ENCODE measurements at places on chromosomes 3 and 15.

GRCh38 chr15:75836959-75837334 lies 6.3 kb upstream of the UBE2Q2 start:
- no peak for DNase-seq

GRCh38 chr15:90009301-90010022 lies 8.3 kb downstream of the ZNF710 start:
- no peak for DNase-seq

DNA sequence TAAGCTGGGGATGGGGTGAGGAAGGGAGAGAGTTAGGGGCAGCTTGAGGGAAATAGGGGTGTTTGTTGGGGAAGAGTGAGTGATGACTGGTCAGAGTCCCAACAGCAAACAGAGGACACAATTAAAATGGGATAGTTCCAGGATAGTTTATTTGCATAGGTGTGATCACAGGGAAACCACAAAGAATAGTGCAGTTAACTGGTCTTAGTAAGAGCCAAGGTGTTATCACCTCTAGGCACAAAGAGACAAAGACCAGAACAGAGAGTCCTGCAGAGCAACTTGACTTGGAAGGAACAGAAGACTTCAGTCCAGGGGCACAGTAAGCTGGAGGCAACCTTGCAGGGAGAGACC lies 42.1 kb upstream of the DLG1 start:
- DNase-seq, result peak; percentile 5

DNA sequence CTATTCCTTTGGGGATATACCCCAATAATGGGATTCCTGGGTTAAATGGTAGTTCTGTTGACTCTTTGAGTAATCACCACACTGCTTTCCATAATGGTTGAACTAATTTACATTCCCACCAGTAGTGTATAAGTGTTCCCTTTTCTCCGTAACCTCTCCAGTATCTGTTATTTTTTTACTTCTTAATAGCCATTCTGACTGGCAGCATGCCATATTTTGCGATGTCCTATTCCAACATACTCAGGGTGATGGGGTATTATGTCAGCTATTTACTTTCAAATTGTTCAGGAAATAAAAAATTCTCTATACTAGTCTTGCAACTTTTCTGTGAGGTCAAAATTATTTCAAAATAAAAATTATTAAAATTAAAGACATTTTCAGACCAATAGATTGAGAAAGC lies 9.1 kb upstream of the PARP14 start:
- no peak for DNase-seq

DNA sequence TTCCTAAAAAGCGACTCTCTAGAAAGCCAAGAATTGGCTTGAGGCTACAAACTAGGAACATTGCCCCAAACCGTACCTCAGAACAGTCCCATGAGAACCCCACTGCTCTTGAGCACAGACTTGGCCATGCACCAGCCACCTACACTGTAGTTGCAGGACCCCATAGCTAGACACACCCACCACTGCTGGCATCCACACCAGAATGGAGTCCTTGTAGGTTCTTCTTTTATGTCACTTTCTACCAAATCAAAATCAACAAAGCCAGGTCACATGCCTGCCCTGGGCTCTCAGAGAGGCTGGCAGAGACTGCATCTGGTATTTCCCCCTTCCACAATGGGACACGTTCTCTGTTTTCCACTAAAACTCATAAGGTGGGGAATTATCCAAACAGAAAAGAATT lies 290.5 kb downstream of the SHOX2 start:
- no peak for DNase-seq

DNA sequence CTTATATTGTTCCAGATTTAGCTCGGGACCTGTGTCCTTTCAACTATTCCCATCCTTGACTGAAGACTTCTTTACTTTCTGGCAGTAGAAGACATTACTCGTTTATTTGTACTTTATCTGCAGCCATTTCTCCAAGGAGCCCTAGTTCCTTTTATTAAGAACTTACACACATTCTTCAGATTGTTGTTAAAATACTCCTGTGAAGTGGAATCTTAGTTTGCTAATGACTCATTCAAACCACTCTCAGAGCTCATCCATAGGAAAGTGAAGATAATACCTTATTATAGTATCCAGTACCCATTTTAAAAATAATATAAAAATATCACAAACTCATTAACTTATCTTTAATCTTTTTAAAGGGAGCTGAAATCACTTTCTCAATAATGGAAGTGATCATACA lies 63.5 kb downstream of the C3orf70 start:
- no peak for DNase-seq

GRCh38 chr15:67843571-67844387 lies 3.9 kb upstream of the RNU6-1 start:
- DNase-seq, result no peak

DNA sequence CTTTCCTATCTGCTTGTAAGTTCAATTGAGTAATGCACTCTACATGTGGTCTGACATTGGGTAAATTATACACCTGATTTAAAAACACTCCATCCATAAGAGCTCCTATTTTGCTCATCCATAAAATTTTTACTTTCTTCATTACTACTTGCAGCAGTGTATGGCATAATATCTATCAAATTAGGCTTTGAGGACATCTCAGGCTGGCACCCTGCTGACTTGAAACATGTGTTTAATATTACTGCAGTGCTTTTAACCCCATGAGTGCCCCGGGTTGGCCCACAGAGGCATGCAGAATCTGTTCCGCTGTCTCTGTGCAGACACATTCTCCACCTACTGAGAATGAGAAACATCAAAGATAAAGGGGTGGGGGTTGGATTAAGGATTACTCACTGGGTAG lies 249.9 kb upstream of the DNAJC19 start:
- no peak for DNase-seq

DNA sequence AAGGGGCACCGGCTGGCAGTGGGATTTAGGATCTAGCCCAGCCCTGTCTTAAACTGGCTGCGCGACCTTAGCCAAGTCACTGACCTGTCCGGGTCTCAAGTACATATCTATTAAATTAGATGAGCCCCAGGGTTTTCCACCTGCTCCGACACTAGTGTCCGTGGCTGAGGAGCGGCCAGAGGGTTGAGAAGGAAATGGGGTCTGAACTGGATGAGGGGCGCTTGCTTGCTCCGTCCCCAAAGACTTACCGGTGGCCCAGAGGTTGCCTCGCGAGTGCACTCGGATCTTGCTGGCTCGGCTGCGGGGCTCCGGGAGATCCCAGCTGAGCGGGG lies 285 bp downstream of the NMB start:
- DNase-seq, result no peak

- DNase-seq, result no peak
Measured at GRCh38 chr15:66290518-66290917, 2.9 kb upstream of the DIS3L start.

- DNase-seq, result no peak
Measured at GRCh38 chr15:97759363-97759762, 201.1 kb upstream of the ARRDC4 start.

DNA sequence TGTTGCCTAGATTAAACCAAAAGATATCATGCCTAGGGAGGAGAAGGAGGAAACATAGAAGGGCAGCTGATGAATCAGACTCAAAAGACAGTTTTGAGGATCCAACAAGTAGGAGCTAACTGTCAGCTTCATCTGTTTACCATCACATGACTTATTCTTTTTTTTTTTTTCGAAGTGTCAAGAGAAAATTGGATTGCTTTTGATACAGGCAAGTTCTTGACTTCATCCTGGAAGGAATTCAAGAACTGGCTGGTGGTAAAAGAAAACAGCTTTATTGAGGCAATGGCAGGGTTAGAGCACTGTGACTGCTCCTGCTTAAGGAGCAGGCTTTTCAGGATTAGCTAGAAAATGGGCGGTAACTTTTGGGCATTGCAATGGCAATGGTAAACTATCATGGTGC lies 227.5 kb upstream of the KCNMB2 start:
- no peak for DNase-seq

DNA sequence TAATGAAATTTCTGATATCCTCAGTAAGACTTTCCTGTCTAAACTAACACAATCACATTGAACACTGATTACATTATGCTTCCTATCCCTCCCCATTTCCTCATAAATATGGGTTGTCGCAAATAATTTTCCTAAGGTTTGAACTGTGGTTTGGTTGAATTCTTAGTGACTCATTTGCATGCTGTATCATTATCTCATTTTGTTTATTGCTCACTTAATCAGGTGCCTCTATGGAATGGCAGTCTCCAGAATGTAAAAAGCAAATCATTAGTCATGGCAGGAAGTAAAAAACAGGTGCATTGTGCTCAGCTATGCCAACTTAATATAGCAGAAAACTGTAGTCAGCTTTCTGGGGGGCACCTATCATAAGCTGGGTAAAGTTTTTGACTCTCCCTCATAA lies 216.0 kb upstream of the ZBTB20 start:
- no peak for DNase-seq

DNA sequence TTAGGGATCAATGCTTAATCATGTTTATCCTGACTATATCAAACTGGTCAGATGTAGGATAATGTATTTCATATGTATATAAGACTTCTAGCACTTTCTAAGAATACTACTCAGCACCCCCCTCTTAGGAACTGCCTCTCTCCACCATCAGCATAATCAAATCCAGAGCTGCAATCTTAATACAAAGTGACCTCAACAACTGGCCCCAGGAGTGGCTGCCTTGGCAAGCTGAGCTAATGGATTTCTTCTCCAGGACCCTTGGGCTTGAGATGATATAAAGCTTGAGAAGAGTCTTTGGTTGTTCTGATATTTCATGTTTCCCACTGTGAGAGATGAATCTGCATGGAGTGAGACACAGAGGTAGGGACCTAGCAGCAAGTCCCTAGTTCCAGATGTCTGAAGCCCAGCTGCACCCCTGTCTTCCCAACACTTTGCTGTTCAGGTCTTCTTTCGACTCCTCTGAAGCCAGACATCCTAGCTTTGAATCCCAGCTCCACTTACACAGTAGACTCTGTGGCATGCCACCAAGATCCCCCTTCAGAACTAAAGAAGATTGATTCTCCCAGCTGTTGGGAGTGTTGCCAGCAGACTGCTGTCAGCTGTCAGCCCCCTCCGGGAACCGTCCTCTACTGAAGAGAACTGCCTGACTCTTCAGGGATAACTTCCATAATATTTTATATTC lies 309.3 kb upstream of the UBE2E2 start:
- DNase-seq, result no peak

- no peak for DNase-seq
Measured at GRCh38 chr3:116057400-116058006, 387.8 kb downstream of the LSAMP start.

GRCh38 chr3:108227131-108227530 lies 4.9 kb upstream of the IFT57 start:
- no peak for DNase-seq

- DNase-seq, result peak; percentile 48
Measured at GRCh38 chr3:12139111-12139511, 19.6 kb downstream of the TIMP4 start.

DNA sequence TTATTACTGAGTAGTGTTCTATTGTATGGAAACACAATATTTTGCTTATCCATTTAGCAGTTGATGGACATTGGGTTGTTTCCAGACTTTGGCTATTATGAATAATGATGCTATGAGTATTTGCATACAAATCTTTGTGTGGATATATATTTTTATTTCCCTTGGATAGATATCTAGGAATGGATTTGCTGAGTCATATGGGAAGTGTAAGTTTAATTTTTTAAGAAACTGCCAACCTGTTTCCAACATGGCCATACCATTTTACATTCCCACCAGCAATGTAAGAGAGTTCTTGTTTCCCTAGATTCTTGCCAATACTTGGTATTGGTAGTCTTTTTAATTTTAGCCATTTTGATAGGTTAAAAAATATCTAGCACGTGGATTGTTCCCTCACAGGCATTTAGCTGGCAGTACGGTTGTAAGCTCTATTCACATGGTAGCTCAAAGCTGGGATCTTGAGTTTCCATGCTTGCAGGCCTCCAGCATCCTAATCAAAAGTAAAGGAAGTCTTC lies 45.7 kb upstream of the TNIK start:
- no peak for DNase-seq

GRCh38 chr15:59866642-59867041 lies 137.5 kb upstream of the FOXB1 start:
- no peak for DNase-seq

- DNase-seq, result no peak
Measured at GRCh38 chr15:34116620-34117019, 14.7 kb downstream of the PGBD4 start.

GRCh38 chr3:112681822-112682325 lies 40.9 kb upstream of the CCDC80 start:
- DNase-seq, result no peak

DNA sequence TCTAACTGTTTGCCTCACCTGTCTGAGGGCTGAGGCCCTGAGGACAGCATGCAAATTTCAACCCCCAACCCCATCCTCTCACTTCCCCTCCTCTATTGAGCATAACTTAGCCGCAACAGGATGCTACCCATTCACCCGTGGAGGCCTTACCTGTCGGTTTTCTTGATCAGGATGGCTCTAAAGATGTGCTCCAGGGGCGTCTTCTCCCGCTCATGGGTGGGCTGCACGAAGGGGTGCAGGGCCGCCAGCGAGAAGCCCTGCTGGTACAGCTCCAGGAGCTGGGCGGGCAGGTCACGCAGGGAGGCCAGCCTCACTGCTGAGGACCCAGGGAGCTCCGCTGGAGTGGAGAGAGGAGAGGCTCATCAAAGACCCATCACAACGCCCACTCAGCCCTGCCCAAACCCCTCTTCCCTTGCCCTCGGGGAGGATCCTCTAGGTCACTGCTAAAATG lies 79.8 kb downstream of the RFTN1 start:
- DNase-seq, result no peak

GRCh38 chr3:66485291-66485968 lies 15.4 kb downstream of the LRIG1 start:
- peak; percentile 33 for DNase-seq

DNA sequence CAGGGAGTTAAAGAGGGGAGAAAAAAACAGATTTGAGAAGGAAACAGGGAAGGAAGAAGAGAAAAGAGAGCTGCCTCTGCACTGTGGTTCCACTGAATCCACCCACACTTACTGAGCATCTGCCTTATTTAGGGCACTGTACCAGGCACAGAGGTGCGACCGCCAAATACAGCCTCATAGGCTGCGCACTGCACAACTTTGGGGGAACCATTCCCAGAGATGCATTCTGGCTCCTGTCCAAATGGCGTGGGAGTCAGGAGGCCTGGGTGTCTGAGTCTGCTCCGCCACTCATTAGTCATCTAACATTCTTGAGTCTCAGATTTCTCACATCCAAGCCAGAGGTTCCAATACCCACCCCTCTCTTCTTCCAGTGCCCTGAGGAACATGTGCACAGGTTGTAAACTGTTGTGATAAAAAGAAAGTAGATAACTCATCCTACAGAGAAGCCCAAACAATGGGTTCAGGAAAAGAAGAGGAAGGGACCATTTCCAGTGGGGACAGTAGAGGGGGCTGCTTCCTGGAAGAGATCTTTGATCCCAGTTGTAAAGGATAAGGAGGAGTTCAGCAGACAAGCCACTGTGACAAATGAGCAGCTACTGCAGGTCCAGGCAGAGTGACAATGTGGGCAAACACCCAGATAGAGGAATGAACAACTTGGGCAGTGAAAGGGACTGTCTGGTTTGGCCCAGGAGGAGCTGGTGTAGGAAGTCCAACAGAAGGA lies 254.6 kb downstream of the UACA start:
- DNase-seq, result no peak

GRCh38 chr3:175294793-175295192 lies 435.7 kb downstream of the NAALADL2 start:
- no peak for DNase-seq

GRCh38 chr15:51185213-51186159 lies 90.8 kb upstream of the TNFAIP8L3 start:
- no peak for DNase-seq

GRCh38 chr15:90211440-90212143 lies 10.5 kb downstream of the SEMA4B start:
- no peak for DNase-seq

Measured in tibial artery (tissue), 4 donors.